ENCODE measurements at places on chromosomes 5 and 9.
A peak's percentile ranks its signal among the peaks of the same experiment; 100 is the strongest.

GRCh38 chr9:93952784-93953495 is 2.2 kb downstream of the BARX1 start:
- no peak for DNase-seq

GRCh38 chr5:66138637-66139317 is 5.3 kb upstream of the SREK1 start:
- peak; percentile 12 for DNase-seq

DNA sequence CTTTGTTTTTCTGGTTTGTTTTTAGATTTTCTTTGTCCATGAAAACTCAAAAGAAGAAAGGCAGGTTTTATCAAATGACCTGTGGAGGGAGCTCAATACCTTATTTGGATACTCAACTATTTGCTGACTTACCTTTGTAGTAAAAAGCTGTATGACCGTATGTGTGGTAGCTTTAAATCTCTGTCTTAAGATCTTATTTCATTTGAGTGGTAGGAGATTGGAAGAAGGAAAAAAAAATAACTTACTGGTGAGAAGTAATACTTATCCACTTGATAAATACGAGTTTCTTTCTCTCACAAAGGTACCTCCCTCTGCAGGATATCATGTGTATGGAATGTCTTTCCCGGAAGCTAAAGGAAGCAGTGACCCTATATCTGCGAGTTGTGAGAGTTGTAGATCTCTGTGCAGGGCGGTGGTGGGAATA is 15.0 kb downstream of the FBXO38 start:
- DNase-seq = no peak

- DNase-seq = peak; percentile 78
Measured at GRCh38 chr9:34591248-34591916, 1.9 kb upstream of the CNTFR start.

- DNase-seq = no peak
Measured at GRCh38 chr9:73118286-73118685, 33.4 kb upstream of the ANXA1 start.

Data from dermis microvascular lymphatic vessel endothelial cell (primary cell).